ENCODE measurements at places on chromosomes 6 and 20.

DNA sequence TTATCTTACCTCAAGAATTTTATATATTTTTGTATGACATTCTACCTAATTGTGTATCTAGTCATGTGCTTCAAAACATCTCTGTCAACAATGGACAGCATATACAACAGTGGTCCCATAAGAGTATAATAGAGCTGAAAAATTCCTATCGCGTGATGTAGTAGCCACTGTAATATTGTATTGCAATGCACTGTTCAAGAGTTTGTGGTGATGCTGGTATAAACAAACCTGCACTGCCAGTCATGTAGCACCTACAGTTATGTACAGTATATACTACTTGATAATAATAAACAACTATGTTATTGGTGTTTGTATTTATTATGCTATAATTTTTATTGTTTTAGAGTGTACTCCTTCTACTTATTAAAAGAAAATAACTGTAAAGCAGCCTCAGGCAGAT is 672.7 kb downstream of the CD109 start:
- no peaks in the 10 kb centered on the region for H3K27me3 ChIP-seq
- no peak for DNase-seq
- H3K4me1 ChIP-seq = no peaks in the 10 kb centered on the region
- H3K27ac ChIP-seq = no peak overlapping the region
- no peak overlapping the region for H3K4me3 ChIP-seq
- no peaks in the 10 kb centered on the region for H3K36me3 ChIP-seq

- no peaks in the 10 kb centered on the region for H3K4me1 ChIP-seq
- H3K36me3 ChIP-seq = no peaks in the 10 kb centered on the region
- no peaks in the 10 kb centered on the region for H3K27me3 ChIP-seq
- no peak for DNase-seq
Measured at GRCh38 chr6:2772840-2773239, 7.6 kb downstream of the WRNIP1 start.

GRCh38 chr20:62815066-62815991 is 1.5 kb upstream of the COL9A3 start:
- DNase-seq = peak; percentile 82
- peak overlapping the region; percentile 33 for H3K27ac ChIP-seq
- no peaks in the 10 kb centered on the region for H3K27me3 ChIP-seq
- no peak overlapping the region for H3K4me3 ChIP-seq

- no peaks in the 10 kb centered on the region for H3K27me3 ChIP-seq
- no peak overlapping the region for H3K27ac ChIP-seq
- no peaks in the 10 kb centered on the region for H3K4me1 ChIP-seq
- no peak overlapping the region for H3K4me3 ChIP-seq
- H3K36me3 ChIP-seq = no peaks in the 10 kb centered on the region
Measured at GRCh38 chr6:16413399-16413798, 175.0 kb downstream of the GMPR start.

All from Caco-2 (cell line).